ENCODE measurements at places on chromosomes 3 and 15.

- no peak for DNase-seq
These were observed 111.2 kb downstream of the LSM3 start for GRCh38 chr3:14289590-14290461.

- peak; percentile 9 for DNase-seq
These were observed 748 bp downstream of the MRPS25 start for GRCh38 chr3:15064299-15064834.

- no peak for DNase-seq
These were observed 302.2 kb downstream of the NAALADL2 start for GRCh38 chr3:175161291-175161690.

GRCh38 chr3:170760174-170760526, 109.8 kb downstream of the RPL22L1 start:
- no peak for DNase-seq

DNA sequence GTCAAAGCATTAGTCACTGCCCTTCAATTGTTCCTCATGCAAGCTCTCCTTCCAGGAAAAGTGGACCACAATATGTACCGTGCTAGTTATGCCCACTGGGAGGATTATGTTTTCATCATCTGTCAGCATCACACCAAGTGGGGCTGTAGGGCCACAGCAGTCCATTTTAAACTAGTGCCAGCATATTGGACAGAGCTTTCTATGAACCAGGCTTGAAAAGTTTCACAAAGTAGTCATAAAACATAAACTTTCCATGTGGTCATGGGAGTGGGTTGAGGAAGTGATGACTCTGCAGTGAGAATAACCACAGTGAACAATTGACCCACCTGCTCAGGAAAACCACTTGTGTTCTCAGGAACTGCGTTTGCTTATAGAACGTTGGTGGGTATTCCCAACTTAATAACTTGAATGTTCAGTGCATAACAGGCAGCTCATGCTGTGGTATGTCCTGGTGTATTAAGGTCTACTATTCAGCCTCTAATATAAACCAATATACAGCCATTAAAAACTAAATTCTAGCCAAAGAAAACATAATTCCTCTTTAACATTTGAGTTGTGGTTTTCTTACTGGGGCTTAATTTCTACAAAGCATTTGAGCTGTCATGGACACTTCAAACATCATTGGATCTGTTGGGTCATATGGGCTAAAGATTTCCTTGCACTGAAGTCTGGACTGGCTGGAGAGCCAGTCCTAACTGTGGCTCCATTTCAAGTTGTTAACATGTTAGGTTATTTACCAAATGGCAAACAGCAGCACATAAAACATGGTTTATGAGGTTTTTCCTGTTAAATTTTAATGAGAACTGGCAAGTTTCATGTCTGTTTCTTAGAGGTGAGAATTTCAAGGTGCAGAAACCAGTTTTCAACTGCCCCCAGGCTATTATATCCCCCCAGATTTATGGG, 274.1 kb downstream of the OTOL1 start:
- no peak for DNase-seq

DNA sequence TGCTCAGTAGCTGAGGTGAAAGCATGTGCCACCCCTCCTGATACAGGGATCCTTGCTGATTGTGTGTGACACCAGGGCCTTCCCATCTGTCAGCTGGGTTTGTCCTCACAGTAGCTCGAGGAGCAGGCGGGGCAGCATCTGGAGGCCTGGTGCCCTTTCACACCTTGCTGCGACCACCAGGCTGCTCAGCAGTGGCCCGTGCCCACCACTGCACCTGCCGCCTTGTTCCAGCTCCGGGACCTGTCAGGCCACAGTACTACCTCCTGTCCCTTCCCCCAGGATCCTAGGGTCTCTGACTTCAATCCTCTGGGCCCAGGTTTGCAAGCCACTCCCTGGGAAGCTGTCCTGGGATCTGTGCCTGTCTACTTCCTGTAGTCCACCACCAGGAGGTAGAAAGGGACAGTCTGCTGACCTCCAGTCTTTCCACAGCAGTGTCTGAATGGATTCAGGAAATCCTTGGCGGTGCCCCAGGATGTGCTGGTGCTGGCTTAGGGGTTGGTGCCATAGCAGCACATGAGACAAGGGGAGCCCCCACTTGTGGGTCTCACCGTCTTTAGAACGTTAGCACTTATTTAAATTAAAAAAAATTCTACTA, 27.5 kb downstream of the APBA2 start:
- no peak for DNase-seq

DNA sequence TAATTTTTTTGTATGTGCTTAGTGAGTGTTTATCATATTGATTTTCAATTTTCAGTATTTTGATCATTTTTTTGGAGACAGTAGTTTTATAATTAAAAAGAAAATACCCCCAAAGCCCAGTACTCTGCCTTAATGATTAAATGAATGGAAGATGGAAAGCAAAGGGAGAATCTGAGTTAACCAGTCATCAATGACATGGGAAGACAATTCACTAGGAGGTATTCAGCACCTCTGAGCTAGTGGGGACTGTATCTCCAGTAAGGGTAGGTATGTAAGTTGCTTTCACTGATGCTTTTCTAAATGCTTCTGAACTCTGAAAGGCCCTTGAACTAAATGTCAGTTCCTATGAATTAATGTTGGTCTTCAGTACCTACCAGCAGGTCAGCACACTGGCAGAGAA, 590.4 kb upstream of the DPPA4 start:
- DNase-seq, result no peak

DNA sequence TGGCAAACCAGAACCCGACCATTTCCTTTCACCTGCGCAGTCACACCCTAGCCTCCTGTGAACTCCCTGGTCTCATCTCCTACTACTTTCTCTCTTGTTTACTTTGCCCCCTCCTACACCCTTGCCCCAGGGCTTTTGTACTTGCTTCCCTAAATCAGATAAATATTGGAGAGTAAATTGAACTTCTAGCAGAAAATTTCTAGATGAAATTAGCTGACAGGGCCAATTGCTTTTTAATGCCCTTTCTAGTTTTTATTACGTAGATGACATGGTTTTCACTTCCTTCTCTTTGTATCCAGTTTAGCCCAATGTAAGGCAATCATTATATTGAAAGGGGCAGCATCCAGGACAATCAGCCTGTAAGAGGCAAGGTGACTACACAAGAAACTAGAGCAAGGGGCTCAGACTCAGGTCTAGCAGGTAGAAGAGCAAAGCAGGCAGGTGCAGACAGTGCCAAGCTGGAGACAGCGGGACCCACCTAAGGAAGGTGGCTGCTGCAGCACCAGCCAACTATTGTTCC, 56.2 kb upstream of the TOPAZ1 start:
- DNase-seq, result no peak

GRCh38 chr15:40047415-40048210, 8.6 kb upstream of the SRP14 start:
- DNase-seq, result peak; percentile 67

GRCh38 chr3:101261506-101261905, 58.9 kb downstream of the IMPG2 start:
- no peak for DNase-seq

DNA sequence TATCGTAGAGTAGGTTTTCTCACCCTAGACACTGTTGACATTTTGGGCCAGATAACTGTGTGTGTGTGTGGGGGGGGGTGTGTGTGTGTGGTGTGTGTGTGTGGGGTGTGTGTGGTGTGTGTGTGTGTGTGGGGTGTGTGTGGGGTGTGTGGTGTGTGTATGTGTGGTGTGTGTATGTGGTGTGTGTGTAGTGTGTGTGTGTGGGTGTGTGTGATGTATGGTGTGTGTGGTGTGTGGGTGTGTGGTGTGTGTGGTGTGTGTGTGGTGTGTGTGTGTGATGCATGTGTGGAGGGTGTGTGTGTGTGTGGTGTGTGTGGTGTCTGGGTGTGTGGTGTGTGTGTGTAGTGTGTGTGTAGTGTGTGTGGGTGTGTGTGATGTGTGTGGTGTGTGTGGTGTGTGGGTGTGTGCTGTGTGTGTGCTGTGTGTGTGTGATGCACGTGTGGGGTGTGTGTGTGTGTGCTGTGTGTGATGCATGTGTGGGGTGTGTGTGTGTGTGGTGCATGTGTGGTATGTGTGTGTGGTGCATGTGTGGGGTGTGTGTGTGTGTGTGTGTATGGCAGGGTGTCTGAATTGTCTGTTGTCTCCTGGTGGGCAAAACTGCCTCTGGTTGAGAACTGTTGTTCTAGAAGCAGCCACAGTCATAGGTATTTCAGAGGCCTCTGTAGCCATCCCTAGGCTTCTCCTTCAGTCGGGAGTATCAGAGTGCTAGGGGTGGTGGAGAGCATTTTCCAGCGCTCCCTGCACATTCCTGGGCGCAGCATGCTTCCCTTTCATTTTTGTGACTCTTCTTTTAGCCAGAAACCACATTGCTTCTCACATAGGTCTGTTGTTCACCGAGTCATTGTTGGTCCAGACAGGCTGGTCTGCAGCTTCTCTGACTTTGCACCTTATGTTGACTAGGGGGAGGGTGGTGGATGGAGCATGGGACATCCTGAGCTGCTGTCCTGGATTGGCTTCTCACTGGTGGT, 84.4 kb downstream of the THSD4 start:
- no peak for DNase-seq

DNA sequence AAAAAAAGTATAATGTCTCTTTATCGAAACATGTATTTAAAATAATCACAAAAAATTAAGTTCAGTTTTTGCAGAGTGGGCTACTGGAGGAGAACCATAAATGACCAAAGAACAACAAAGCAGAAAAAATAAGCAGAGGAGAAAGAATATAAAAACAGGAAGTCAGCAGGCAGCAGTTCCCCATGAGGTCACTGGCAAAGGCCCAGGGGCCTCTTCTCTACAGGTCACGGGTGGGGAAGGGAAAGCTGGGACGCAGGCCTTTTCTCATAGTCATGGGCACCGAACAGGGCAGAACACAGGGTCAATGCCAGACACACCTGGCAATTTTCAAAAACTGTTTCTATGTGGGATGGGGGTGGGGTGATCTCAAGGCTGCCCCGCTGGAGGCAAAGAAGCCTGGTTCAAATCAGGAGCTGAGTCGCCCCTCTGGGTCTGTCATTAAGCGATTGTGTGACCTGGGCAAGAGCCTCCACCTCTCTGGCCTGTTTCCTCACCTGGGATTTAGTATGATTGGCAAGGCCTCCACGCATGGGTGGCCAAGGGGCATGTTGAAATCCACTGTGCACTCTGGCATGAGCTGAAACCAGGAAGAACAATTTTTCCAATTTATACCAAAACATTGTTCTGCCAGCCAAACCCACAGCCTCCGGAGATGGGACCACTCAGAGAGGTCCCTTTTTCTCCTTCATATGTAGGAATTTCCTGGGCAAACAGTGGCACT, 43.8 kb upstream of the UACA start:
- no peak for DNase-seq

DNA sequence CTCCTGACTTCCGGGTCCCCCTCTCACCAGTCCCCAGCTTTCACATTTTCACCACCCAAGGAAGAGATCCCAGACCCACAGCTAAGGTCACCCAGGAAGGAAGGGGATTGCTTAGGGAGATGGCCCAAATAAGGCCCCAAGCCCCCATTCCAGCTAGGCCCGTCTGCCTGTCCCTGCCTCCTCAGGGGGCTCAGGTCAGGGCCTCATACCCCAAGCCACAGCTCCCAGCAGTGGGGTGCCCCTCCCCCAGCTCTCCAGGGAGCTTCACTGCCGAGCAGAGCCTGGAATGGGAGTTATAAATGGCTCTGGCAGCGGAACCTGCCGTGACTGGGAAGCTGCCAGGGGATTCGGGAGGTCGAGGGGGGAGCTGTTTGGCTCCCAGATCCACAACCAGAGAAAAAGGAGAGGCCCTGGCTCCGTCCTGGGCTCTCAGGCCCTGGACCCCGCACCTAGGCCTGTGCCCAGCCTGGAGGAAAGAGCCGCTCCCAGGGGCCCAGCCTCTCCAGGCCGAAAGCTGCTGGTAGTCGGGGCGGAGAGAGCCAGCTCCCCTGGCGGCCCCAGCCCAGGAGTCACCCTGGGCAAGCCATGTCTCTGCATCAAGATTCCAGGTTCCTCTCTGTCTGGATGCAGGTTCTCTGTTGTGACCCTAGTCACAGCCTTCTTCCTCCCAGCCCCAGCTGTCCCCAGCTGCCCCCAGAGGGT, 550 bp downstream of the CCDC9B start:
- DNase-seq, result no peak

DNA sequence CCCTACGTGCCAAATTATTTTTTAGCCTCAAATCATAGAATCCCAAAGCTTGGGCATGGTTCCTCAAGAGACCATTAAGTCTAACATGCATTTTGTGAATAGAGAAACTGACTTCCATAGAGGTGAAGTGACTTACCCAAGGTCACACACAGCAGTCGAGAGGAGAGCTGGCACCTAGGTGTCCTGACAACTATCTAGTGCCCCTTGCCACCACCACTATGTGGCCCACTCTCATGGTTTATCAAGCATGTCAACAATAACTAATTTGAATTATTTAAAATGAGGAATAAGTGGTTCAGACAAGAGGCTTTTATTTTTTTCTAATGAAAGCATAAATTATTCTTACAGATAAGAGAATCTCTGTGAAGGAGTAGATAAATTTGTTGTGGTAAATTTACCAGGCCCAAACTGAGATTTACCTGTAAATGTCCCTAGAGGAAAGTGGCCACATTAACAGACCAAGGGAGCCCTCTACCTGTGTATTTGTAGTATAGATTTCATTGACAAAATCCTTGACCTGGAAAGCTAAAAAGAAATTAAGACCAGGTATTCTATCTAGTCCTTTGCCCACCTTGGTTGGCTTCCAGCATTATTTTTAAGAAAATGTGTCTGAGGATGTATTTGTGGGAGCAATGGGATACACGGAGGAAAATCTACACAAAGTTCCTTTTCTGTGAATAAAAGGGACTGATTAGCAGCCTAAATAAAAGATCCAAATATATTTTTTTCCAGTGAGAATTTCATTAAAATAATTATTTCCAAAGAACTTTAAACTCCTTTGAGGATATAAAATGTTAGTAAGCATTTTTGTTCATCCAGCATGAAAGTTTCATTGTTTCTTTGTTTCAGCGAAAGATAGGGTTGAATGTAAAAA, 49.1 kb downstream of the IQCH start:
- DNase-seq, result no peak

DNA sequence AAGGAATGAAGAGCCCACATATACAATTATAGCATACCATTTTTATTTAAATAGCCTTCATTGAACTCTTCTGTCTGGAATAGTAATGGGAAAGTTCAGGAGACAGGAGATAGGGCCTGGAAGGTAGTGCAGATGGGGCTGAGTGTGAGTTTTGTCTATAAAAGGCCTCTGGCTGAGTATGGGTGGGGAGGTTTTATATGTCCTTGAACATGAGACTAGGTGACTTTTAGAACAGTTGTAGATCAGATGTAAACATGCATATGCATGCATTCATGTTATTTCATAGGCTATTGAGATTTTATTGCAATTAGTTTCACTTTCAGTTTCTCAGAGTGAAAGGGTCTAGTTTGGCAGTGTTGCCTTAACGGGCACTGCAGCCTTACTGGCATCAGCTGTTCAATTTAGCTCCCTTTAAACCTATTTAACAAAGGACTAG, 27.1 kb downstream of the CGGBP1 start:
- no peak for DNase-seq

DNA sequence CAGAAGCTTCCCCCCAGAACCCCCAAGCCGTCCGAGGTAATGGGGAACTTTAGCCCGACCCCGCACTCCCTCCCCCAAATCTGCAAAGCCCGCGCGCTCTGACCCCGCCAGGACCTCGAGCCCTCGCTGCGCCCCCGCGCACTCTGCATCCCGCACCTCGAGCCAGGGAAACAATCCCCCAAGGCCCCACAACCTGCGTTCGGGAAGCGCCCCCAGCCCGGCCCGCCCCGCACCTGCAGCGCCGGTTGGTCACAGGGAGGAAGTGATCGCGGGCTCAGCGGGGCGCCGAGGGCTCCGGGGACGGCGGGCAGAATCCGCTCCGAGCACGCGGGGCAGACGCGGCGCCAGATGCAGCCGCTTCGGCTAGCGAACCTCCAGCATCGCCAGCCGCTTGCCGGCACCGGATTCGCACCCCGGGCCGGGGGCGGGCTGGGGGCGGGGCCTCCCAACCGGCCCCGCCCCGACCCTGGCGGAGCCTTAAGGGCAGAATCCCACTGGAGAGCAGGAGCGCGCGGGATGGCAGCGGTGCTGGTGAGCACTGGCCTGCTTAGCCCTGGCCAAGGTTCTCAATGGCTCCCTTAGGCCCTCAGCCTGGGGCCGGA, at the start of gene CAMKV:
Gene CAMKV (minus strand): TSS at position 382 of the 602 bp plus-strand sequence. CDS start 7,518 bp downstream, outside the sequence.
- no peak for DNase-seq

Measured in activated CD4-positive, alpha-beta T cell treated with anti-CD3 and anti-CD28 coated beads, Interleukin-2, amount 50 U/mL, for 24 hours (primary cell).